ENCODE measurements at places on chromosomes 16 and 17.

DNA sequence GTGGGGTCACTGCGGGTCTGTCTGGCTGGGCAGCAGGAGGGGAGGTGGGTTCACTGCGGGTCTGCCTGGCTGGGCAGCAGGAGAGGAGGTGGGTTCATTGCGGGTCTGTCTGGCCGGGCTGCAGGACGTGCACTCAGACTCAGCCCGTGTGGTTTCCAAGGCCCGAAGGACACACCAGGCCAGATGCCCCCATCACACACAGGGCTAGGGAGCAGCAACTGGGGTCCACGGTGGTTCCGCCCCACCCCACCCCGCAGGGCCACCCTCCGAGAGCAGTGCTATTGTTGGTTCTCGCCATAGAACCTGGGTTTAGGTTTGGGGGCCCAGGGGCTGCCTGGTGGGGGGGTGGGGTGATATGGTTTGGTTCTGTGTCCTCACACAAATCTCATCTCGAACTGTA lies 5.8 kb upstream of the CIAO3 start:
- no peak for DNase-seq

GRCh38 chr17:83117583-83117982 lies 38.2 kb downstream of the METRNL start:
- DNase-seq, result no peak

- peak; percentile 38 for DNase-seq
These were observed 709 bp downstream of the RAB34 start for GRCh38 chr17:28716740-28717577.

- DNase-seq, result no peak
These were observed 20.2 kb downstream of the SPNS2 start for GRCh38 chr17:4518901-4519300.

- DNase-seq, result no peak
These were observed 939 bp upstream of the WDR90 start for GRCh38 chr16:648071-648780.

DNA sequence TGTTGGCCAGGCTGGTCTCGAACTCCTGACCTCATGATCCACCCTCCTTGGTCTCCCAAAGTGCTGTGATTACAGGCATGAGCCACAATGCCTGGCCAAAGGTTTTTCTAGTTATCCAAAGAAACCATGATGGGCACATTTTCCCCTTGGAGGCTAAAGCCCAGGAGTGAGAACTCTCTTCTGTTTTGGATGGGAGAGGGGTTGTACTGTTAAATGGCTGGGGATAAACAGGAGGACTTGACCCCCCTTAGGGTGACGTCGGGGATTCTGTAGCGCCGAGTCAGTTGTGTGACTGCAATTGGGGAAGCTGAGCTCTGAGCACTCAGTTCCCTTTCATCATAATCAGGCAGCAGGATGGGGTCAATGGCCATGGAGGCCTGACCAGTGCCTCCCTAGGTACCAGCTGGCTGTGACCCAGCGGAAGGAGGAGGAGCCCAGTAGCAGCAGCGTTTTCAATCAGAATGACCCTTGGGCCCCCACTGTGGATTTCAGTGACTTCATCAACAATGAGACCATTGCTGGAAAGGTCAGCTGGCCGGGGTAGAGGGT lies 4.1 kb downstream of the AOC3 start:
- no peak for DNase-seq

GRCh38 chr17:12445331-12445730 lies 220.4 kb upstream of the MYOCD start:
- peak; percentile 28 for DNase-seq

GRCh38 chr17:21313320-21313719 lies 28.8 kb downstream of the MAP2K3 start:
- no peak for DNase-seq

DNA sequence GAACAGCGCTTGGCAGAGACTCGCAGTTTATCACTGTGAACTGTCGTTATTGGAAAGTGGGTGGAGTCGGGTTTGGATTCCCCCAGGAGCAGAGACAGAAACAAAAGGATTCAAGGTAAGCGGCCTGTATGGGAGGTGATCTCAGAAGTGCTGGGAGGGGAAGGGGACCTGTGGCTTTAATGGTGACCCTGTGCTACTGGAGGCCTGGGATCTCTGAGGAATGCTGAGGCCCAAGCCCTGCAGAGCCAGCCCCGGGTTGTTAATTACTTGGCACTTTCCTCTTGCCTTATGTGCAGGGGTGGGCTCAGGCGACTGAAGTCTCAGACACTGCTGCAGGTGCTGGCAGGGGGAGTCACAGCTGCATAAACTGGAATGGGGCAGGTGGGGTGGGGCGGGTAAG lies 27.4 kb downstream of the IRF8 start:
- no peak for DNase-seq

DNA sequence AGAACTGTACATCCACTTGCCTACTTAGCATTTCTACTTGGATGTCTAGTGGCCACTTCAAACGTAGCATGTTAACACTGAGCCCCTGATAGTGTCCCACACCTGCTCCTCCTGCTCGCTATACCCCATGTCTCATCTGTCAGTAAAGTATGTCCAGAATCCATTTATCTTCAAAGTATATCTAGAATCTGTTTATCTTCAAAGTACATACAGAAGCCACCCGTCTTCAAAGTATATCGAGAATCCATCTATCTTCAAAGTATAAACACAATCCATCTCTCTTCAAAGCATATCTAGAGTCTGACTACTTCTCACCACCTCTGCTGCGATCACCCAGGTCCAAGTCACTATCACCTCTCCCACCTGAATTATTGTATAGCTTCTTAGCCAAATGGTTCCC lies 43.8 kb downstream of the MYO1D start:
- no peak for DNase-seq

DNA sequence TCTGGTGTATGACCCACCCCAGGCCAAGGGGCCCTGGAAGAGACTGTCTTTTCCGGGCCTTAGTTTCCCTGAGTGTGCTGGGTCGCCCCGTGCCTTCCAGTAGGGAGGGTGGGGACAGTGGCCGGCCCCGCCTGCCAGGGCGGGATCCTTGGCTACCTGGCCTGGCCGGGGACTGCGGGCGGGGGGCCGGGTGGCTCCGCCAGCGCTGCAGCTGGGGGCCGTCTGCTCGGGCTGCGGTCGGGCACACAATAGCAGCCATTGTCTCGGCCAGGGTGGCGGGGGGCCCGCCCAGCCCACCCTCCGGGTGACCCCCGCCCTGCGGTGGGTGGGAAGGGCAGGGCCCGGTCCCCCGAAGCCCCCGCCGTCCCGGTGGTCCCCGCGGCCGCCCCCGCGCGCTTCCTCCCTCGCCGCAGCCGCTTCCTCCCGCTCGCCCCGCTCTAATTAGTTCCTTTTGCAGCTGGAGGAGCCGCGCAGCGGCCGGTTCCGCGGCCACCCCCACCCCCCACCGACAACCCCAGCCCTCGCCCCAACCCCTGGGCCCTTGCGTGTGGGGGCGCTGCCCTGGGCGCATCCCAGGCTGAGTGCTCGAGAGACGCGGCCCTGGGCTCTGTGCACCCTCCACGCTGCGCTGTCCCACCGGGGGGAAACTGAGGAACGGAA lies 11.6 kb downstream of the GLIS2 start:
- no peak for DNase-seq

- DNase-seq, result no peak
These were observed 610.2 kb downstream of the TMEM114 start for GRCh38 chr16:7980133-7980483.

DNA sequence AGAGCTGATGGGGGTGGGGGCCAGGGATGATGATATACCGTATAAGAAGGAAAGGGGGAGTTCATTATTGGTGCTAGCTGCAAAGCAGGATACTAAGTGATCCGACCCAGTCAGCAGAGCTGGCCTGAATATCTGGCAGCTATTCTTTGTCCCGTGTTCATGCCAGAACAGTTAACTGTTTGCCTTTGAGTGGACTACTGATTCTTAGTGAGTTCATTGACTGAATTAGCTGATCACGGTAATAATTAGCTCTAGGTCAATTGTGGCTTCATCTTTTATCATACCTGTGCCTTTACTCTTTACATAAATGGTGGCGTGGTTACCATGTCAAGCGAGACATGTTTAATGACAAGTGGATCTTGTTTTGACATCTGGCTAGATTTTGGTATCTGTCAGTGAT lies 5.3 kb downstream of the KPNB1 start:
- DNase-seq, result peak; percentile 24

GRCh38 chr16:28587386-28587785 lies 9.5 kb downstream of the SULT1A2 start:
- DNase-seq, result no peak

GRCh38 chr17:8556074-8556473 lies 74.5 kb downstream of the MYH10 start:
- peak; percentile 4 for DNase-seq

DNA sequence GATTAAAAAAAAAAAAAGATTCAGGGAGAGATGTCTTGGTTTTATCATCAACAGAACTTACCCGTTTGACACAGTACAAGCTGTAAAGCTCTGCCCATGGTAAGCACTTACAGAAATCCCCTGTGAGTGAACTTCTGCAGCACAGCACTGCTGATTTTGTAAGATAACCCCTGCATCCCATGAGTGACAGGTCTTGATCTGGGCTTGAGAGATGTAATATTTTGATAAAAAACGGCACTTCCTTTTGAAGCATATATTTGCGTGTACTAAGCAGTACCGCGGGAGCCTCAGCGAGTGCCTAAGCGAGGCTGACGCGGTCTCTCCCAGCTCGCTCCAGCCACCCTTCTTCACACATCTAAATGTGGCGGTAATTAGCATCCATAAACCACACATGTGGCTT lies 50.5 kb downstream of the IKZF3 start:
- DNase-seq, result no peak

DNA sequence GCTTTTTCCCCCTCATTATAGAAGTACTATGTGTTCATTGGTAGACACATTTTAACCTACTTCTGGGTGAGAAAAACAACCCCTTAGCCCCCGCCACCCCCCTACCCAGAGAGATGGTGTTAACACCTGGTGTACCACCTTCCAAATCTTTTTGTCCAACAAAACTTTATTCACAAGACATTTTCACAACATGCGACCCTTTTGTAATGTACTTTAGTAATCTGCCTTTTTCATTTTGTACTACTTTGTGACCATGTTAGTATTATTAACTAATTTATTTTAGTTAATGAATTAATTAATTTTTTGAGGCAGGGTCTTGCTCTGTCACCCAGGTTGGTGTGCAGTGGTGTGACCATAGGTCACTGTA lies 20.0 kb downstream of the PLCG2 start:
- DNase-seq, result no peak

DNA sequence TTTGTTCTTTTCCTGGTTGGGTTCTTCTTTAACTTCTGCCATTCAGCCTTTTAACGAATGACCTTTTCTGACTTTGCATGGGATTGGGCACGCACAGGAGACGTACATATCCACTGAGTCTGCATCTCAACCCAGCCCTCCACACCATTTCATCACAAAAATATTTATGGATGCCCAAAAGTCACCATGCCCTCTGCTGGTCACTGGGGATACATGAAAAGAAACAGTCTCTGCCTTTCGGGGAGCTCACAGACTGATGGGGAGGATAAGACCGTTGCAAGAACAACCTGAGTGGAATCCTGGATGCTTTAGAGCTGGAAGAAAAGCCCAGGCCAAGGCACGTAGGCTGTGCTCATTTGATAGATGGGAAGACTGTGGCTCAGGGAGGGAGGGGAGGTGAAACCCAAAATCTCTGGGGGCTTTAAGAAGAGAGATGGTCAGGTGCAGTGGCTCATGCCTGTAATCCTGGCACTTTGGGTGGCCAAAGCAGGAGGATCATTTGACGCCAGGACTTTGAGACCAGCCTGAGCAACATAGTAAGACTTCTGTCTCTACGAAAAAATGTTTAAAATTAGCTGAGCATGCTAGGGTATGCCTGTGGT lies 7.9 kb upstream of the MT2A start:
- DNase-seq, result peak; percentile 73

- DNase-seq, result peak; percentile 74
These were observed 15.1 kb downstream of the SAMD14 start for GRCh38 chr17:50114849-50115357.

GRCh38 chr16:11737713-11738112 lies 4.9 kb downstream of the TXNDC11 start:
- DNase-seq, result no peak

DNA sequence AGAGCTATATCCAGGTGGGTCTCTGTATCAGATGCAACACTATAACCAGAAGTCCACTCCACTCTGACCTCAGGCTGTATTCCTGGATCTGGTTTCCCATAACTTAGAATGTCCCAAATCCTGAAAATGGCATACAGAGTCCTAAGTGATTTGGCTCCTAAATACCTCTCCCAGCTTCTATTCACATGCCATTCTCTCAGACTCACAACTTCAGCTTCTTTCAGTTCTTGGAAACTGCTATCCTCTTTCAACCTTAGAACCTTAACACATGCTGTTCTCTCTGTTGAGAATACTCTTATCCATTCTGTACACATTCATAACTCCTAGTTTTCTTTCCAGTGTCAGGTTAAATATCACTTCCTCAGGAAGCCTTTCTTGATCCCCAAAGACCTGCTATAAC lies 132.0 kb downstream of the BRIP1 start:
- no peak for DNase-seq

GRCh38 chr17:53896047-53896446 lies 73.3 kb downstream of the KIF2B start:
- DNase-seq, result no peak

DNA sequence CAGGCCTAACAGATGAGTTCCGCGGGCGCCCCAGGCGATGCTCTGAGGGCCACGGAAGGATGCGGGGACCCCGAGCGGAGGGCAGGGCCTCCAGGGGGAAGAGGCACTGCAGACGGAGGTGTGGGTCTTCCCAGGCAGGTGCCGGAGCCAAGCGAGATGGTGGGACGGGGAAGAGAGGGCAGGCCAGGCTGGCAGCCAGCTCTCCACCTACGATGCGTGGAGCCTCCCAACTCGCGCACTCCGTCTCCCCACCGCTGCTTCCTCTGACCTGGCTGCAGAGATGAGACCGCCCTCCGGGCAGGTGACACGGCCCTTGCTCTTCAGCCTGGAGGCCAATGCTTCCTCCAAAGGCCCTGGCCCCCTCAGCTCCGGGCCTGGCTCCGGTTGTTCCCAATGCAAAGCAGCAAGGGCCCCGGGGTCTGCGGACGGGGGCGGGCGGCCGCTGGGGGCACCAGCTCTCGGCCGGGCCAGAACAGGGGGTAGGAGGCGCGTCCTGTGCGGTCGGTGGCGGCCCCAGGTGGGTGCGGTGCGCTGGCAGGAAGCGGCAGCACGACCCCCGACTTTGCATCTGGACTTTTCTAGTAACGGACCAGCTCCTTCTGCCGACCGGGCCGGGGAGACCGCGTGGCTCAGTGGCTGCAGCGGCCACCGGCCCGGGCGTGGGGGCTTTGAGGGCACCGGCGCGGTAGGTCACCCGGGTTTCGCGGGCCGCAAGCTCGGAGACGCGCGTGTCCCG lies 1.5 kb upstream of the SOX8 start:
- DNase-seq, result no peak

DNA sequence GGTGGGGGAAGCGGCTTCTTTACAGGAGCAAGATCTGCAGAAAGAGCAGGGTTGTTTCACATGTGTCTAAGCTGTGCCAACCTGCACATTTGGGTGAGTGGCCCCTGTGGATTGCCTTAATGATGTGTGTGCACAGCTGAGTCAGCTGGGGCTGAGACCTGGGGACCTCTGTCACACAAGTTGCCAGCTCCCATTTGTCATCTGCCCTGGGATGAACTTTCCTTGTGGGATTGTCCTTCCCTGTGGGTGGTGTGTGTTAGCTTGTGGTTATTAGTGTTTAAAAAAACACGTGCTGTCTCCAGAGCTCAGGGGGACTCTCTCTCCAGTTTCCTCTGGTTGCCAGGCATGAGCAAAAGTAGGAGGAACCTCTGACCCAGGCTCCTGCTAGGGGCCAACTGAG lies 400.5 kb upstream of the CCL2 start:
- no peak for DNase-seq
